Mesothelial cell of epicardium (in vitro differentiated cells): ENCODE measurements at places on chromosomes 16 and 17.

GRCh38 chr17:49696233-49696761 lies 11.5 kb downstream of the SLC35B1 start:
- no peak for DNase-seq

GRCh38 chr16:46482895-46483294 lies 138.3 kb downstream of the SHCBP1 start:
- DNase-seq = no peak

GRCh38 chr16:67050796-67051195 lies 21.8 kb downstream of the CBFB start:
- no peak for DNase-seq

- no peak for DNase-seq
Measured at GRCh38 chr16:78155791-78156345, 56.4 kb downstream of the WWOX start.

GRCh38 chr17:70159980-70160379 lies 9.4 kb upstream of the KCNJ2 start:
- DNase-seq = no peak

GRCh38 chr17:62781356-62781755 lies 26.8 kb downstream of the MARCHF10 start:
- no peak for DNase-seq

- DNase-seq = no peak
Measured at GRCh38 chr16:85172455-85173145, 60.3 kb upstream of the CIBAR2 start.

- DNase-seq = no peak
Measured at GRCh38 chr17:12406623-12407215, 259.0 kb upstream of the MYOCD start.

GRCh38 chr17:5443728-5444127 lies 4.8 kb upstream of the C1QBP start:
- no peak for DNase-seq

GRCh38 chr17:73541561-73541981 lies 102.7 kb downstream of the SDK2 start:
- no peak for DNase-seq

DNA sequence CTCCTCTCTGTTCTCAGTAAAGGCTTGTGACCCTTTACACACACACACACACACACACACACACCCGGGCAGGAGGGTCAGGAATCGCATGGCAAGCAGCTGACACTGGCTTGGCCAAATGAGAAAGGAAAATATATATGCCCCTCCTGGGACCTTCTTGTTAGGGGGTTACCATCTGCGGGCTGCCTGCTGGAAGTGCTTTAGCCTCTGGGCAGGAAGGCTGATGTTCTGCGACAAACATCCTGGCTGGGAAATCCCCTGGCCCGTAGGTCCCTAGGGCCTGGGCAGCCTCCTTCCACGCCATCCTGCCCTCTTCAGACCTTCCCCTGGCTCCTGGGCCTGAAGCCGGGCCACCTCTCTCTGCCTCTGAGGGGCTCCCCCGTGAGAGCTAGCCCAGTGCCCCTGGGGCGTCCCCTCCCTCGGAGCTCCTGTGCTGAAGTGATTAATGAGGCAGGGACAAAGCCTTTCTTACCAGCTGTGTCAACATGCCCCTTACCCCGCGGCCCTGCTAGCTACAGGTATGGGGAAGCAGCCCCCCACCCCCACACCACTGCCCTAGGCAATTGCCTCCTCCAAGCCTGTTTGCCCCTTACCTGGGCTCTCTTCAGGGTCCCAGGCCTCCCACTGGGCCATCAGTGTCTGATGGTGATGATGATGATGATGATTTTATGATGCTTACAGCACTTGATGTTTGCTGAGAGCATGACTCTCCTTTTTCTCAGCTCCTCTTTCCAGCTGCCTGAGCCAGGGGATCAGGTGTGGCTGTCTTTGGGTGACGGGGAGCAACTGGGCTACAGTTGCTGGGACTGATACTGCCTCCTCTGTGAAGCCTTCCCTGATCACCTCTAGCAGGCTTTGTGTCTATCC lies 32.8 kb upstream of the ETV4 start:
- no peak for DNase-seq

DNA sequence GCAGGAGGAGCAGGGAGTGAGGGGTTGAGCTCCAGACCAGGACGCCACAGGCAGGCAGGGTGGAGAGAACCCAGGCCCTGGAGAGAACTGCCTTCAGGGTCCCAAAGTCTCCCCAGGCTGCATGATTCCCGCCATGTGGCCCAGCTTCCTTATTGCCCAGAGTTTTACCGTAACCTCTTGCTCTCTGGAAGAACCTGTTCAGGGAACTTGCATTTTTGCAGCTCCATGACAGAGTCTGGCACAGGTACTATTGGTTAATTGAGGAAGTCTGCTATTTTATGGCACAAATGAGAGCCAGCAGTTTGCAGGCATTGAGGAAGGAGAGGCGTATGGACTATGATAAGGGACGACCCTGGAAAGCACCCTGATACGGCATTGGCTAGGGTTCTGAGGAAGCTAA lies 11.6 kb upstream of the NOS2 start:
- no peak for DNase-seq

DNA sequence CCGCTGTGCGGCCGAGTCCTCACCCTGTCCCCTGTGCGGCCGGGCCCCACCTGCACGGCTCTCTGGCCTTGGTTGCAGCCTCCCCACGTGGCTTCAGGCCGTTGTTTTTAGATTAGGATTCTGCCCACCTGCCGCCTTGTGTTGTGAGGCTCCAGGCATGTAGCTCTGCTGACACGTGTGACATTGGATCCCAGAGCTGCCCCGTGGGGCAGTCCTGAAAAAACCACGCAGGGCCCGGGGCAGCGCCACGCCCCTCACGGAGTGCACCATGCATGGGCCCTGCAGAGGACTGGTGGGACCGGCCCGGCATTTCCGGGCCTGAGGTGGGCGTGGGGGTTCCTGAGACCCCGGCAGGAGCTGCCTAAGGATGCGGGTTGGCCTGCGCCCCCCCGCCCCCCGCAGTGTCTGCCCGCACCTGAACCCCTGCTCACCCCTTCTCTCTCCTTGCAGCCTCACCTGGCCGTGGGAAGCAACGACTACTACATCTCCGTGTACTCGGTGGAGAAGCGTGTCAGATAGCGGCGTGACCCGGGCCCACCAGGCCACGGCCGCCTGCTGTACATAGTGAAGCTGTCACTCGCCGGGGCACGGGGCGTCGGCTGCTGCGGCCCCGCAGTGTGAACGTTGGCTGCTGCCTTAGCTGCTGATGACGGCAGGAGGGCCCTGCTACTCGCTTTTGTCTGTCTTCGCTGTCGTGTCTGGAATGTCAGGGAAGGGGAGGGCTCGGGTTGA lies 27.7 kb upstream of the CHMP6 start:
- DNase-seq = no peak

DNA sequence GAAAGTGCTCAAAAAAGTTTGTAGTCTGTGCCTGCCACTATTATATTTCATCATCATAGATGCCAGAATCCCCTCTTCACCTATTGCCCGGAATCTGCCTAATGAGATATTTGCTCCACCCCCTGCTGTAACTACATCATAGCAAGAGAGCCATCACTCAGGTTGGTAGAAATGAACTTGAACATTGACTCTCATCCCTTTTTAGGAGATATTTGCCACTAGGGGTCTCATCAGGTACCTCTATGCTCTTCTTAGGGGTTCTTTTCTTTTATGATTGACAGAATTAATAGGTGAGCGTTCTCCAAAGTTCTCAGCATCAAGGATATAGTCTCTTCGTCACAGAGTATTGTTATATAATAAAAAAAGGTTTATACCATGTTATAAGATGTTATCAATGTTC lies 20.0 kb downstream of the ANKS4B start:
- no peak for DNase-seq

- no peak for DNase-seq
Measured at GRCh38 chr17:51948128-51948527, 210.4 kb downstream of the CA10 start.
